ENCODE measurements at places on chromosomes 6 and 20. TPM values are rescaled to one million over a fixed set of nuclear protein-coding genes. Genes with fewer than 3 reads are reported as not detected.

TINAG gene
- polyA plus RNA-seq: 73.0 TPM

SLC35D3 gene
- not detected for polyA plus RNA-seq

GSTA2 gene
- 133 TPM for polyA plus RNA-seq

CGAS gene
- polyA plus RNA-seq: 1.1 TPM

TMC2 gene
- not detected for polyA plus RNA-seq

PTCHD4 gene
- 0.24 TPM for polyA plus RNA-seq

PACSIN1 gene
- polyA plus RNA-seq: 4.1 TPM

PPP1R14C gene
- polyA plus RNA-seq: 6.5 TPM

- DNase-seq: no peak
Observed at GRCh38 chr6:37160922-37161778, 8.8 kb upstream of the PIM1 start.

- no peak for DNase-seq
Observed at GRCh38 chr6:137744877-137745276, 122.2 kb upstream of the TNFAIP3 start.

All from kidney (tissue), 22 donors.